Dermis blood vessel endothelial cell (primary cell): ENCODE measurements at places on chromosomes 7 and 10. TPM values are rescaled to one million over a fixed set of nuclear protein-coding genes. Genes with fewer than 3 reads are reported as not detected.
A peak's percentile ranks its signal among the peaks of the same experiment; 100 is the strongest.

DNA sequence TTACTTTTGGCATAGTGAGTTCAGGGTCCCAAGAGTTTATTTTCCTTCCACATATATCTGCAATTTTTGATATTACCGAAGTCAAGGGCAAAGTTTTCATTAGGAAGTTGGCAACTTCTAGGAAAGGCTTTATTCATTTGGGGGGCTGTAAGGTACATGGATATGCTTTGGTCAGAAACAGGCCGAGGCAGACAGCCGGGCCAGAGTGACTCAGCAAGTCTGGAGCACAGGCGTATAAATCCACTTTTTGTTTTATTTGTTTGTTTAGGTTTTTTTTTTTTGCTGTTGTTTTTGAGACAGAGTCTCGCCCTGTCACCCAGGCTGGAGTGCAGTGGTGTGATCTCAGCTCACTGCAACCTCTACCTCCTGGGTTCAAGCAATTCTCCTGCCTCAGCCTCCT is 3.7 kb downstream of the ZNF680 start:
- peak; percentile 54 for DNase-seq

DNA sequence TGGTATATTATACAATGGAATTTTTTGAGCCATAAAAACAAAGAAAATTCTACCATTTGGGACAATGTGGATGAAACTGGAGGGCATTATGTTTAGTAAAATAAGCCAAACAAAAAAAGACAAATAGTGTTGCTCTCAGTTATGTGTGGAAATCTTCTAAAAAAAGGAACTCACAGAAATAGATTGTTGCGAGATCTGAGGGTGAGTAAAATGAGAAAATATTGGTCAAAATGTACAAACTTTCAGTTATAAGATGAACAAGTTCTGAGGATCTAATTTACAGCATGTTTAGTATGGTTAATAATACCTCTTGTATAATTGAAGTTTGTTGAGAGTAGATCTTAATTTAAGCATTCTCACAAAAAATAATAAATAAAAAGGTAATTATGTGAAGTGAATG is 291.2 kb downstream of the KIF20B start:
- no peak for DNase-seq

Gene HOXA4
- total RNA-seq: 0.34 and 0.65 TPM in 2 replicates

Gene SOSTDC1
- total RNA-seq: 0.05 and 0.17 TPM in 2 replicates

Gene CTTNBP2
- total RNA-seq: 0.34 and 0.37 TPM in 2 replicates
